HT-29 (cell line): ENCODE measurements at places on chromosomes 2 and 18.

DNA sequence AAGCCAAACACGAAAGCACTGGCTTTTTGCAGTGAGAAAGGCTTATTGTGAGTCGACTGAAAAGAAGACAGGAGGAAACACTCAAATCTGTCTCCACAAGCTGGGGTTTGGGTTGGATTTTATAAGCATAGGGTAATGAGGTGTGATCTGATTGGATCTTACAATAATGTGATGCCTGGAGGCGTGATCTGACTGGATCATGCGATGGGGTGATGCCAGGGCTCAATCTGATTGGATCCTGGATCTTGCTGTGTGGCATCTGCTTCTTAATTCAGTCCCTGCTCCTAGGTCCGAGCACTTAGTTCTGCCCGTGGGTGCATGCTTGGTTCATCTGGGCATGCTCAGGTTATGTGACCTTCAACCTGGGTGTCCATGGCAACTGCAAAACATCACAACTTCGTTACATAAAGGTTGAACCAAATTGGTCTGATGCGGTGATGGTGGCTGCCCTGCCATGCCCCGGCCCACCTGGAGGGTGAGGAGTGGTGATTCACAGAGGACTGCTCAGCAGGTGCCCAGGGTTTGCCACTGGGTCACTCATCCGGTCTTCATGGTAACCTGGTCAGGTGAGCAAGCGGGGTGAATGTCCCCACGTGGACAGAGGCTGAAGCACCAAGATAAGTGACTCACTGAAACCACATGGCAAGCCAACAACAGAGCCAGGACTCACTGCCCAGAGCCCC is 111.0 kb downstream of the KCNF1 start:
- DNase-seq = peak; percentile 42

- no peak for DNase-seq
Measured at GRCh38 chr18:44897411-44897810, 216.7 kb downstream of the SETBP1 start.

DNA sequence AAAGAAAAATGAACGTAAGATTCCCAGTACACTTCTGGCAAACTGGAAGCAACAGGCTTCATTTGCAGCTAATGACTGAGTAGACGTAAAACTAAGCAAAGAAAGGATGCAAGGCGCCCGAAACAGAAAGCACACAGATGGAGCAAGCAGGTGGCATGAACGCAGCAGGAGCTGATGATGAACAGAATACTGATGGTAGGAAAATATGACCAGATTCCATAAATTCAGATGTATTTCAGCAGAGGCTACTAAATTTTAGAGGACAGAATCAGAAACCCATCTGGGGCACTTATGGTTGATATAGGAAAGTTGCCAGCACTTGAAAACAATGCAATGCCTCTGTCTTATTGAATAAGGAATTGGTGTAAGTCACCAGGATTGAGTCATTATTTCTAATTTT is 658.7 kb upstream of the LINC00305 start:
- DNase-seq = no peak

- DNase-seq = no peak
Measured at GRCh38 chr18:50619861-50620275, 60.0 kb downstream of the MAPK4 start.

DNA sequence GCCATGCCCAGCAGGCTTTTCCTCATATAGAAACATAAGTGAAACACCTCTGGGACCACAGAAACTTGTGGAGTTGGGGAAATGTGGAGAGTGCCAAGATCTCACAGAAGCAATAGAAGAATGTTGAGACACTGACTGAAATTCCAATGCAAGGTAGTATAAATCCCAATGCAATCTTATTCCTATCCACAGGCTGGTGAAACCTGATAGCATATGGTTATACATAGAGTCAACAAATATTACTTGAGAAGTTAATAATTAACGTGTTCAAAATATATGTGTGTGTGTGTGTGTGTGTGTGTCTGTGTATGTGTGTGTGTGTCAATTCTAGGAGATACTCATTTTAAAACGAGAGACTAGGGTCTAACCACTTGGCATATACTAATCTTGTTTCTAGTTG is 776.8 kb upstream of the ACVR2A start:
- peak; percentile 25 for DNase-seq

DNA sequence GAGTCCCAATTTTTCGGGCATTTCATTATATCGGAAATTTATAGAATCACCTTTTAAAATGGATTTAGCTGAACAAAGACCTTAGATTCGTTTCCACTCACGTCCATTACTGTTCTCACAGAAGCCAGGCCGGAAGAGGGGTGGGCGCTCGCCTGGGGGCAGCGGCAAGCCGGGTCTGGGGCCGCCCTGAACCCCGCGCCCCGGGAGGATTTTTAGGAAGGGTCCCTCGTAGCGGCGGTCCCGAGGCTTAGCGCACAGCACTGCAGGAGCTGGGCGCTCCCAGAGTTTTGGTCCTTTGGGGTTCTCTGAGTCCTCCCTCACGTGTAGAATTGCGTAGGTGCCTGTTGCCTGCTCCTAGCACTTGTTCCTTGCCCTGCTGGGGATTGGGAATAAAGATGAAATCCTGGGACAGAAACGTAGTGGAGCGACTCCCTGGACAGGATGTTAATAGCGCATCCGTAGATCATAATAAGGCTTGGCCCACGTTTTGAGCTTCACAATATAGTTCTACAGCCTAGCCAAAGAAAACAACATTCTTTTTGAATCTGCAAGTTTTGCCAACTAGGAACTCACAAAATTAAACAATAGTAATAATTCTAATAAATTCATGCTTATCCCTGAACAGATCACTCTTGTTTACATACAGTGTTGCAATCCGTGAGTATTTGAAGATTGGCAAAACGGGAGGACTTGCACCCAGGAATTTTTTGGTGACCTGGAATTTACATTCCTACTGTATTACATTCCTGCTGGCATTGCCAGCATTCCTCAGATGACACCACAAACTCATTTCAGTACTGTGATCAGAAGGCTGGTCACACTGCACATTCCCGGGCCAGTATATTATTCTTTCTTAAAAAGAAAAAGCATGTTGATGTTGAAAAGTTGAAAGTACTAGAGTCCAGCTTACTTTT is 875 bp downstream of the C18orf63 start:
- no peak for DNase-seq

DNA sequence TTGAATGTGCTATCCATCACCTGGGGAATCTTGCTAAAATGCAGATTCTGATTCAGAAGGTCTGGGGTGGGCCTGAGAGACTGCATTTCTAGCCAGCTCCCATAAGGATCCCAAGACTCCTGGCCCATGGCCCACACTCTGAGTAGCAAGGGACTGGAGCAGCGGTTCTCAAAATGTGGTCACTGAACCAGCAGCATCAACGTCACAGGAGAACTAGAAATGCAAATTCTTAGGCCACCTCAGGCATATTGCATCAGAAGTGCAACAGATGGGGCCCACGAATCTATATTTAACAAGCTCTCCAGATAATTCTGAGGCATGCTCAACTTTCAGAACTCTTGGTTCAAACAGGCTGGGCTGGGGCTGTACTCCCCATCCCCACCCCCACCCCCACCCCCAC is 74.6 kb downstream of the DHRS9 start:
- no peak for DNase-seq

GRCh38 chr2:164479460-164479859 is 141.8 kb downstream of the GRB14 start:
- DNase-seq = peak; percentile 52

DNA sequence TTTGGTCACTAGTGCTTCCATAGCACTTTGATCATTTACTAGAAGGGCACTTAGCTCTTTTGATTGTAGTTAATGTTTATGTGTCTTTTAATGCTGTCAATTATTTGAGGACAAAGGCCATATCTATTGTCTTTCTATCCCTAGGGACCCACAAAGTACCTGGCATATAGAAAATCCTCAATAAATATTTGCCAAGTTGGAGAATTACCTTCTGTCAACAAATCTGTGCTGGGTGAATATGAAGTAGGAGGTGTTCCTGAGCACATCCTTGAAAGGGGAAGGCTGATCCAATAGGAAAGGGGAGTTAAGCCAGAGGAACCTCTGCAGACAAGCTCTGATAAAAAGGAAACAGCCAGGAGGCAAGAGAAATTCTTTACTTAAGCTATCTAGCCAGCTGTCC is 8.2 kb downstream of the DPP4 start:
- DNase-seq = peak; percentile 41

- DNase-seq = no peak
Measured at GRCh38 chr2:219327719-219328118, 4.8 kb downstream of the RESP18 start.

- DNase-seq = no peak
Measured at GRCh38 chr2:239369631-239370161, 31.1 kb downstream of the HDAC4 start.

DNA sequence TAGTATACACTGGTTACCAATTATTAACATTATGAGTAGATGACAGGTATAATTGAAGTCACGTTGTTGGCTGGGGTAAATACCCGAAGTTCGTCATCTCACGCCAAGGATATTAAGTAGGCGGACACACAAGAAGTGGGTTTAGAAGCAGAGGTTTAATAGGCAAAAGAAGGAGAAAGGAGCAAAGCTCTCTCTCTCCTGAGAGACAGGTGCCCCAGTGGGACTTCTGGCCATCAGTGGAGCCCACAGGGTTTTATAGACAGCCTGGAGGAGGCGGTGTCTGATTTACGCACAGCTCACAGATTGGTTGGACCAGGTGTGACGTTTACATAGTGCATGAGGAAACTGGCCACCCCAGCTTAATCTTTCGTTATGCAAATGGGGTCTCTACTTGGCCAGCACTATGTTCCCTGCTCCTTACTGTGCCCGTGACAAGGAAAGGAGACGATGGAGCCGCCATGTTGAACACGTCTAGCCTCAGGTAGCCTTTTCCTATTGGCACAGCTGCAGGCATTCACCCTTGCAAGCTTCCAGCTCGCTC is 128.8 kb upstream of the KYNU start:
- no peak for DNase-seq

GRCh38 chr2:28488083-28488830 is 7.6 kb upstream of the PLB1 start:
- no peak for DNase-seq

DNA sequence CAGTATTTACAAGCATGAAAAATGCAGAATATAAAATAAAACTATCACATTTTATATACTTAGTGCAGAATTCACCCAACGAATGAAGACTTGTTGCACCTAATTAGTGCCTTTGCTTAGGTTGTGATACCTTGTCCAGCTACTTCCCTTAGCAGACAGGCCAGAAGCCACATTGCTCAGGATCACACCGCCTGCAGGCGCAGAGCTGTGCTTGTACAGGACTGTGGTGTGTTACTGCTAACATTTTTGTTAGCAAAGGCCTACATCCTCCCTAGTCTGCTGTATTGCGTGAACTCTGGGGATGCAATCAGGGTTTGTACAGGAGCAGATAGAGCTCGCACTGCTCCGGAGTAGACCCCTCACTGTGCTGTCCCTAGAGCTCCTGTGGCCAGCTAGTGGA is 336.9 kb downstream of the CBLN2 start:
- no peak for DNase-seq

DNA sequence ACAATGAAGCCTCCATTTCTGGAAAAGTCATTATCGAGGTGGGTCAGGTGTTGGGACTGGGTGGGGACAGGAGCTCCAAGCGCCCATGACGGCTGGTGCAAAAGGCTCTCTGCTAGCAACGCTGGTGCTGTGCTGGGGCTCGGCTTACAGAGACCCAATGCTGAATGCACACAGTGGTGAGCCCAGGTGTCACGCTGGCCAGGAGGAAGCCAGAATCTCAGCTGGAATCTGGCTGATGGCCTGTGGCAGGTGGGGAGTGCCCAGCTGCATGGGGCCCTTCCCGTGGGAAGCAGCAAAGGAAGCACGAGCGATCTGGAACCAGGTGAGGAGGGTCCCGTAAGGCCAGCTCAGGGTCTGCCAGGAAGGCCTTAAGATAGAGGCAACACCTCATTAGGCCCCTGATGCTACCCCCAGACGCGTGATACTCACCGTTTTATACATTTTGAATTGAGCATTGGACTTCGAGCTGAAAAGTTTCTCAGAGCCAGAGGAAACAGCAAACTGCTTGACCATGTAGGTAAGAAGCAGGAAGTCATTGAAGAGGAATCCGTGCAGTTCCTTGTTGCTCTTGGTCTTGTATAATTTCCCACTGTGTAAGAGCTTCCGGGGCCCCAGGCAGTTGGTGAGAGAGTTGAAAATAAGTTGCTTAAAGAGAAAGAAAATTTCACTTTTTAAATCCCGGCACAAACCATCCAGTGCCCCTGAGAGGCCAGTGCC is 34.7 kb downstream of the FAM228A start:
- DNase-seq = no peak

- DNase-seq = no peak
Measured at GRCh38 chr2:68483011-68483410, 15.6 kb downstream of the APLF start.

DNA sequence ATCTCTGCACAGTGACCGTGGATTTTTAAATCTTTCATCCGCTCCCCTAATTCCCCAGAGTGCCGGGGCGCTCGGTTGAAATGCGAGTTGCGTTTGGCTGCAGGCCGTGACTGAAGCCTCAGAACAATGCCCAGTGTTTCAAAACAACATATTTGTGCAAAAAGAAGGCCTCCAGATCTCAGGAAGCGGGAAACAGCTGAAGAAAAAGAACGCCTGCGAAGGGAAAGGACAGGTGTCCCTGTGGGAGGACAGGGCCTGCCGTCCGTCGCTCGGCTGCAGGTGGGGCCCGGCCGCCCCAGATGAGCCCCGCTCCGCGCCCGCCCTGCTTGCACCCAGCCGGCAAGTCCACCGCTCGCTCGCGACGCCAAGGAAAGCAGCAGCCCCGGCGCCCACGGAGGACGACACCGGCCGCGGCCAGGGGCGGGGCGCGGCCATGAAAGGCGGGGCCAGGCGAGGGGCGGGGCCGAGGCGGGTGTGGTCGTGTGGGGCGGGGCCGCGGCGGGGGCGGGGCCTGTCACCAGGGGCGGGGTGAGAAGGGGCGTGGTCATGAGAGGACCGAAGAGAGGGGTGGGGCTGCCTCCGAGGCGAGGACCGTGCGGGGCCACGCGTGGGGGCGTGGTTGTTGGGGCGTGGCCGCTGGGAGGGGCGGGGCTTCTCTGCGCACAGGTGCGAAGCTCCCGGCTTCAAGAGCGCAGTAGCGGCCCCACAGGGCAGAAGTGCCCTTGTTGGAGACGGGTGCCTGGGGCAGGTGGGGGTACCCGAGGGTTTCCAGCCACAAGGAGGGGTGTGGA is 17.6 kb upstream of the BOK start:
- peak; percentile 55 for DNase-seq

- DNase-seq = no peak
Measured at GRCh38 chr18:28504066-28504465, 327.1 kb upstream of the CDH2 start.

DNA sequence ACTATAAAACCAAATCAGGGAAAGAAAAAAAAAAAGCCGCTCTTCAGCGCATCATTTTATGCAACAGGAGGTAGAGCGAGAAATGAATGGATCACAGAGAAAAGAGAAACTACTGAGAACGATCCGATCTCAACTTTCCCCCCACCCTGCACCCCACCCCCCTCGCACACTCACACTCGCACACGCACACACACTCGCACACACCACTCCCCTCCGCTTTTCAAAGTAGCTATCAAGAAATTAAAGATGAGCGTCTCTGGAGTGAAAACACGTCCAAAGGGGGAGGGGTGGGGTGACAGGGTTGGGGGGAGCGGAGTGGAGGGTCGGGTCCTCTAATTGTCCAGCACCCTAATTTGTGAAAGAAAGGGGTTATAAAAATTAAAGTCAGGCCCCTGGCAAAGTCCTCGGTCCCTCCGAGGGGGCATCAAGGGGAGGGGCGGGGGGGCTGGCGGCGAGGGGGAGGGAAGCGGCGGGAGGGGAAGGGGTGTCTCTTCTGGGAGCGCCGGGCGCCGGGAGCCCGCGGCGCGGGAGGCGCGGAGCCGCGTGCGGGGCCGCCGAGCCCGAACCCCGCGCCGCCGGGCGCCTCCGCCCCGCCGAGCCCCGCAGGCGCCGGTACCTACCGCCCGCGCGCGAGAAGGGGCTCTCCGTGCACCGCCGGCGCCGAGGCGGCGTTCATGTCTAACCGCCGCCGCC is 428 bp downstream of the TCF4 start:
- DNase-seq = no peak
